ENCODE measurements at places on chromosomes 7 and 10.

DNA sequence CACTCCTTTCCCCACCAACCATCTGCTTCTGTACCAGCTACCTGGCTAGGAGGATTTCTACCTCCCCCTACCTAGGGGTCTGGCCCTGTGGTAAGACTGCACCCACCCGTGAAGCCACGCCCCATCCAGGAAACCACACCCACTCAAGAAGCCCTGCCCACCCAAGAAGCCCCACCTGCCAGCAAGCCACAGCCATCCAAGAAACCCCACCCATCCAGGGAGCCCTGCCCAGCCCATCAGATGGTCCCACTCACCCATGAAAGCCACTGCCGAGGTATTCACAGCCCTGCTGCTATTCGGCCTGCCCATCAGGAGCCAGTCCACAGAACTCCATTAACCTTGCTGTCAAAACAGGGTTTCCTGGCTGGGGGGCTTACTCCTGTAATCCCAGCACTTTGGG, 15.6 kb upstream of the MUC3A start:
- DNase-seq = no peak

GRCh38 chr7:95018021-95018420, 110.6 kb downstream of the PPP1R9A start:
- no peak for DNase-seq

DNA sequence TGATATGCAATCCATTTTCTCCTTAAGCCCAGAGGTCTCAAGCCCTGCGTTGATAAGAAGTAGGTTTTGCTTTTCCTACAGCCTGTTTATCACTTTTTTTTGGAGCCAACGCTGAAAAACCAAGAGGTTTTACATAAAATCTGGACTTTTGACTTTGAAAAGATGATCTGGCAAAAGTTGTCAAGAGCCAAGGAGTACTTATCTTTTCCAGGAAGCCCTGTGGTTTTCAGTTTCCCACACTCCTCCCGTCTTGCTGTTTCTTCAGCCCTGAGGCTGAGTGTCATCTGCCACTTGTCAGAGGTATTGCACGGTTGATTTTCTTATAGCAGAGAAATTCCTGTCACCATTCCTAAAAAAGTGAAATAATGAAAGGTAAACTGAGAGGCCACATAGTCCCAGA, 108.7 kb downstream of the TYW1 start:
- DNase-seq = no peak

- DNase-seq = no peak
Measured at GRCh38 chr7:113087071-113087998, 708 bp upstream of the GPR85 start.

DNA sequence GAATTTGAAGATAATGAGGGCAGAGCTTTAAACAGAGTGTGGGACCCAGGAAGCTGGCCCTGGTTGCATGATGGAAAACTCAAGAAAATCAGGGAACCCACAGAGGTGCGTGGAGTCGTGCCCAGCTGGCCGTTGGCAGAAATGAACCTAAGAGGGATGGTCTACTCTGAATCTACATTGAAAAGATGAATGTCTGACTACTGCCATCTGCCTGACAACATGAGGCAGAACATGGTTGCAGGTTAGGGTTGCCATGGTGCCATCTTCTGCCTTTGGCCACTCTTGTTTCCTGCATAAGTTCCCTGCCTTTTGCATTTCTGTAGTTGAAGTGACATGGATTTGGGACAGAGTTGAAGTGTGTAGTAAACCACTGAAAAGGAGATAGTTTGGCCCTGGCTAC, 138.5 kb upstream of the COBL start:
- no peak for DNase-seq

DNA sequence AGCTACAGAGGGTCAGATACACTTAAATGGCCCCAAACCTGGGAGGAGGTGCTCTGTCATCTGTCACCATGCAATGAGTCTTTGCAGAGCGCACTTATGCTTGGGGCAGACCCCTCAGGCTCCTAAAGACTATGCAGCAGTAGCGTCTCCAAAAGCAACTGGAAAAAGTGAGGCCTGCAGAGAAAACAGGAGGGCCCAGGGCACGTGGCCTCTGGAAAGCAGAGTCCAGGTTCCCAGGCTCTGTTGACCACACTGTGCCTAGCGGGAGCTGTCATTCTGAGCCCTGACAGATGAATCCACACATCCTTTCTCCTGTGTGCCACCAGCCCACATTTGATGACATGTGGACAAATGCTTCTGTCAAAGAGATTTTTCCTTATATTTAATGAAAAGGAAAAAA, 66.4 kb downstream of the MINDY4 start:
- no peak for DNase-seq

DNA sequence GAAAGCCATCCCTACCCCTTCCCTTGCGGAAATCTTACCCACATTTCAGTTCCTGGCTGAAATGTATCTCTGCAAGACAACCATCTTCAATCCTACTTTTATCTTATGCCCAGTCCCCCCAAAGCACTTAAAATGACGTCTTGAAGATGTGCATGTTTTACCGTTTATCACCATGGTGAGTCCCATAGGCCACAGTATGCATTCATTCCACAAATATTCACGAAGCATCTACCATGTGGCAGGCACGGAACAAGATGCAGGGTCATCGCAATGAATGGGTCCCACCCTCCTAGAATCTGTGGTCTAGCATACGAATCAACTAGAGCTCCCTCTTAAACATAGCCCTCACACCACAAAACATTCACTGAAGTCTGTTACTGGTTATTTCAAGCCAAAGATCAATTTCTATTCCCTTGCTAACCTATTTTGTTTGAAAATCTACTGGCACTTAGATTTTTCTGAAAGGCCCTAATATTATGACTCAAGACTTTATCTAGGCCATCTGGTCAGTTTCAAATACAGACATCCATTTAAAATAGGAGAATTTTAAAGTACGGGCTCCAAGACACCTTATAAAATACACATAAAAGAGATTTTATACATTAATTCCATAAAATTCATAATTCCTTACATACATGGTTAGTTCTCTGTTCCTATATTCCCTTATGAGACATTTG, 99.4 kb downstream of the PARD3 start:
- DNase-seq = no peak

DNA sequence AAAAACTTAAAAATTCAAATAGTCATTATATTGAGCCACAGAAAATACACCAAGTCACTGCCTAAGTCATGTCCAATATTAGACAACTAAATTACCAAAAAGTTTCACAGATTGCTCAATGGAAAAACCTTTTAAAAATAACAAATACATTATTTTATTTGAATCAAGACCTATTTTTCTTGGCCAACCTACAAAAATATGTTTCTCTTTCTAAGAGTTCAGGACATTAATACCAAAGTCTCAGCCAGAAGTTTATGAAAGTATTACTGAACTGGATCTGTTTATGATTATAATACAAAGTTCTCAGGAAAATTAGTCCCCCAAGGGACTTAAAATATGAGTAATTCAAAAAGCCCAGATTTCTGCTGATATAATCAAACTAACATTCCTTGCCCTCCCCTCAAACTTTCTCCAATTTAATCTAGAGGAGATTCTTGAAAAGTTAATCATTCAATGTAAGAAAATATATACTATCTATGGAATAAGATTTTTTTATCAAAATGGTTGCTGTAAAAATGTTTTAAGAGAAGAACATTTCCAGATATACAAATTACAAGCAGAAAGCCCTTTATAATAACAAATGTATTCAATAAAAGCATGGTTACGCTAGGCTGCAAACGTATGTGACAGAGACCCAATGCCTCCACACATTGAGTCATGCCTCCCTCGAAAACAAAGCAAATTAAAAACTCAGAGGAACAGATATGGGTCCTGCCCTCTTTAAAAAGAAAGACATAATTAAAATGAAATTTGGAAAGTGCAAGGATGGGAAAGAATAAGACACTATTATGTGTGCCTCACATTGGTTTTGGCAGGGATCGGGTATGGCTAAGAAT, 381.6 kb downstream of the PARD3 start:
- no peak for DNase-seq

- DNase-seq = peak; percentile 47
Measured at GRCh38 chr10:23171232-23171876, 20.8 kb upstream of the PTF1A start.

DNA sequence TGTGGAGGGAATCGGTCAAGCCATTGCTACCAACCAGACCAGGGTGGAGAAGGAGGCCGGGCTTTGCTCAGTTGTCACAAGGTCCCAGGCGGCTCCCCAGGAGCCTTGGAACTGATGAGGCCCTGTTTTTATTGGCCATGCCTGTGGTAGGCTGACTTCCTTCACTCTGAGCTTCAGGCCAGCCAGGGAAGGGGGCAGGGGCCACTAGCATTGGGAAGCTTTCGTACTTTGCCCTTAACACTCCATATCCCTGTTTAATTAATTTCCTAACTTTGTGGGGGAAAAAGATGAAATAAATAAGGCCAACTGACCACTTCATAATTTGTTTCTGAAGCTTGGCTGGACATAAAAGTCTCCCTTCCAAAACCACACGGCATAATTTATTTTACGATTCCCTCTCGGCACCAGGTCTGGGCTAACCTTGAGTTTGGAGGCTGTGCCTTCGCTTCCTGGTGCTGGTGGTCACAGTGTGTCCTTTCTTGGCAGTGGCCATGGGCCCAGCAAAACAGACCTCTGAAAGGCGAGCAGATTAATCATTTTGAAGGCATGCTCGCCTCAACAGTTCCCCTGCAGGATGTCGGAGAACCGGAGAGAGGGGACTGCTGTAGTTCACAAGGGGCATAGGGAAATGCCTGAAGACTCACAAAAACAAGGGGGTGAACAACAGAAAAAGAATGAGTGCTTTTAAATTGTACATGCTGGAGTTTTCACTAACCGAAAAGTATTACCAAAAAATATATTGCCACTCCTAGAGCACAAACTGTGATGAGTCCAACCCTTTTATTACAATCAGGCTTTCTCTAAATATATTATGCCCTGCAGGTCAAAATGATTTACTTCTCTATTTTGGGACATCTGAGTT, 966.0 kb downstream of the LRMDA start:
- DNase-seq = no peak
